ENCODE measurements at places on chromosomes 4 and X.

DNA sequence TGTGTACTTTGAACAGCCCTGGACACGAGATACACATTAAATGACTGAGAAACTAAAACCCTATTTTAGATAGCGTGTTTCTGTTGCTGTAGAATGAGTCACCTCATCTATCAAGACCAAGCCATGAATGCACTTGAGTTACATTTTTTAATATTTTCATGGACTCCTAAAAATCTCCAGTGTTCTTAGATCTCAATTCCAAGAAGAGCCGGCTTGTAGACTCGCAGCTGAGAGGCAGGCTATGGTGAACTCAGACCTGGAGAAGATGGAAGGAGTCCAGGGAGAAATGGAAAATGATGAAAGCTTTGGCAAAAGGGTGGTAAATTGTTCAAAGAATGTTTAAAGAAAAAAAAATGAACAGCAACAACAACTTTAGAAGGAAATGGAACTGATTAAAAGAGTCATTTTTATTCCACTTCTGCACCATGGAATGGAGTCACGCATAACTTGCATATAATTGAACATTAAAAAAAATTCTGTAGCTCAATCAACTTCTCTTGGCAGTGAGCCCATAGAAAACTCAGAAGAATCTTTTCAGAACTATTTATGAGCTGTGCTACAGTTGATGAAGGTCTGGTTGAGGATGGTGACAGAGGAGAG is 129.8 kb downstream of the MXRA5 start:
- DNase-seq: no peak

- DNase-seq: no peak
These were observed 62.9 kb downstream of the TMEM165 start for GRCh38 chr4:55458611-55459010.

GRCh38 chrX:153871946-153872878 is 13.8 kb downstream of the L1CAM start:
- no peak for DNase-seq

DNA sequence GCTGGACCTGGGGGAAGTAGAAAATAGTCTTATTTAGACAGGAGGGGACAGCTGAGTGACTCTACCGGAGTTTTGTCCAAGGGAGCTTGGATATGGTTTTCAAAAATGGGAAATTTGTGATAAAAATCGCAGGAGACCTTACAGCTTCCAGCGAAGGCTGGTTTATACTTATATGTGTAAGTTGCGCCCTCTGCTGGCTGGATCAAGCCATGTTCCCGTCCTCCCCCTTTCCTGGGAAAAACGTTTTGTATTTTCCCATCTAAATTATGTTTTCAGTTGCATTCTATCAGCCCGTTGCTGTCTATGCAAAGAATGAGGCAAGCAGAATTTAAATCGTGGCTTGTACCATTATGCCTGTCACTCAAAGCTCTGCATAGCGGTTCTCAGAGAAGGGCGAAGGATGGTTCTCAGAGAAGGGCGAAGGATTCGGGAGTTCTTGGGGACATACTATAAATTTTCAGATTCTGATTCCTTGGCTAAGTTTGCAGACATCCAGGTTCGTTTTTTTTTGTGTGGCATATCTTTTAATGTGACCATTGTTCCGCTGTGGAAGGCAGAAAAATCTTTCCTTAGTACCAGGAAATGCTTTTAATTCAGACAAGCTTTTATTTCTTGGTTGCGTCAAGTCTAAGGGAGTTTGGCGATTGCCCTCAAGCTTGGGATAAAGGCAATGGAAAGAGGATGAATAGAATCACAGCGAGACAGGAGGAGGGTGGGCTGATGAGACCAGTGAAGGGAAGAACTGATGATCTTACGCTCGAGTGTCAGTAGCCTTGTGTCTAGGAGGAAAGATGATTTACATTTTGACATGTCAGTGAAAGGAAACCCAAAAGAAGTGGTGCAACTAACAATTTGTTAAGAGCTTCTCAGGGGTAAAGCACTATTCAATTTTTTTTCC is 128.5 kb upstream of the ARX start:
- peak; percentile 18 for DNase-seq

DNA sequence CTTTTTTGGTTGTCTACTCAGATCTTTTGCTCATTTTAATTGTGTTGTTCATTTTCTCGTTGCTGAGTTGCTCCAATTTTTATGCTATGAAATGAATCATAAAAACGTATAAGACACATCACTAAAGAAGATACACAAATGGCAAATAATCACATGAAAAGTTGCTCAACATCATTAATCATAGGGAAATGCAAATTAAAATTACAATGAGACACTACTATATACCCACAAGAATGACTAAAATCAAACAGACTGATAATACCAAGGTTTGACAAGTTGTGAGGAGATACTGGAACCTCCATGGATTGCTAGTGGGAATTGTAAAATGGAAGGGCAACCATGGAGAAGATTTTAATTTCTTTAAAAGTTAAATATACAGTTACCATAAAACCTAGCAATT is 17.0 kb downstream of the GSTCD start:
- no peak for DNase-seq
